ENCODE measurements at places on chromosomes 1 and 21.

- DNase-seq = no peak
Measured at GRCh38 chr1:43705982-43706597, 1.2 kb upstream of the ST3GAL3 start.

- no peak for DNase-seq
Measured at GRCh38 chr1:160400646-160401486, 502 bp downstream of the VANGL2 start.

DNA sequence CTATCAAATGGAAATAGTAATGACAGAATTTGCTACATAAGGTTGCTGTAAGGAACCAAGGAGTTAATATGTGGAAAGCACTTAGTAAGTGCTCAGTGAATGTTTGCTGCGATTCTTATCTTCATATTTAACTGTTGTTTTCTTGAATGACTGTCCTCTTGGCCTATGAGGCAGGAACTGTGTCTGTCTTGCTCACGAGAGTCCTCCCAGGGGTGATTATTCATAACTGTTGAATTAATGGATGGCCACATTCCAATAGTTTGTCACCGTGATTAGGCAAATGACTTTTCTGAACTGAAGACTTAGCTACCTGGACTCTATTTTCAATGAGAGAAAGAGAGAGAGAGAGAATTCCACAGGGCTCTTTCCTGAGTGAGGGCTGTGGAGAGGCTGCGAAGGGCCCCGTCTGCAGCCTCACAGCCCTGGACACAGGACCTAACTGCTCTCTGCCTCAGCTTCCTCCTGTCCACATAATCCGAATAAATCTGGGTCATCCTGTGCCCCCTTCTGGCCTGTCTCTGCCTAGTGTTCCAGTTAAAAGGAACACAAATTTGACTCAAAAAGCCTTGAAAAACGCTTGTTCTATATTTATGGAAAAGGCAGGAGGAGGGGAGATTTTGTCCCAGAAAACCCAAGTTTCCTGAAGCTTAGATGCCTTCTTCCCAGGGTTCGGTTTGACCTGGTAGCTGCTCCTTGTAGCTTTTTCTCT lies 8.5 kb downstream of the EDN2 start:
- DNase-seq = no peak

DNA sequence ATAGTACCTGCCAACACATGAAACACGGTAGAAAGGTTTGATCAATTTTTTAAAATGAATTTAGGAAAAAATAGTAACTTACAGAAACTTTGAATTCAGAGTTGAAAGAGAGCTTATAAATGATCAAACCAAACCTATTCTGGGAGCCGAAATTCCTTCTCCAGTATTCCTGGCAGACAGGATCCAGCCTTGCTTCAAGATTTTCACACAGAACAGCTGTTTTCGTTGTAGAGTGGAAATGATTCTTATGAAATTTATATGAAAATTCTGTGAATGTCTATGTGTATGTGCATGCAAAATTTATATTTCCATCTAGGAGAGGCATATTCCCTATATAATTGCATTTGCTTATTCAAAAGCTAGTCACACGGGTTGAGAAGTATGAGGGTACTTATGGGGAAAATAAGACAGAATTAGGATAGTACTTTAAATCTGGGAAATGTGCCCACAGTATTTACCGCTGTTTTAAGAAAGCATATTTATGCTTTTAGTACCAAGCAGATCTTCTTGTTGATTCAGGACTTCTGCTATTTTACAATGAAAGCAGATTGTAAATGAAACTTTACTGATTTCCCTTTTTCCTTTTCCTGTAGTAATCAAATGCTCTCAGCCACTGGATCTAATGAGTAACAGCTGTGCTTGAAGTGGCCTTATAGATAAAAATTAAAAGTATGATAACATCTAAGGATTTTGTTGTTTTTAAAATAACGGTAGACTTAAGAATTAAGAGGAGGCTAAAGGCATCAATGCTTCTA lies 30.4 kb downstream of the PRRX1 start:
- DNase-seq = no peak

All from NCI-H2029 treated with DMSO at 0.1 percent for 48 hours (cell line).